ENCODE measurements at places on chromosomes 16 and 17.

DNA sequence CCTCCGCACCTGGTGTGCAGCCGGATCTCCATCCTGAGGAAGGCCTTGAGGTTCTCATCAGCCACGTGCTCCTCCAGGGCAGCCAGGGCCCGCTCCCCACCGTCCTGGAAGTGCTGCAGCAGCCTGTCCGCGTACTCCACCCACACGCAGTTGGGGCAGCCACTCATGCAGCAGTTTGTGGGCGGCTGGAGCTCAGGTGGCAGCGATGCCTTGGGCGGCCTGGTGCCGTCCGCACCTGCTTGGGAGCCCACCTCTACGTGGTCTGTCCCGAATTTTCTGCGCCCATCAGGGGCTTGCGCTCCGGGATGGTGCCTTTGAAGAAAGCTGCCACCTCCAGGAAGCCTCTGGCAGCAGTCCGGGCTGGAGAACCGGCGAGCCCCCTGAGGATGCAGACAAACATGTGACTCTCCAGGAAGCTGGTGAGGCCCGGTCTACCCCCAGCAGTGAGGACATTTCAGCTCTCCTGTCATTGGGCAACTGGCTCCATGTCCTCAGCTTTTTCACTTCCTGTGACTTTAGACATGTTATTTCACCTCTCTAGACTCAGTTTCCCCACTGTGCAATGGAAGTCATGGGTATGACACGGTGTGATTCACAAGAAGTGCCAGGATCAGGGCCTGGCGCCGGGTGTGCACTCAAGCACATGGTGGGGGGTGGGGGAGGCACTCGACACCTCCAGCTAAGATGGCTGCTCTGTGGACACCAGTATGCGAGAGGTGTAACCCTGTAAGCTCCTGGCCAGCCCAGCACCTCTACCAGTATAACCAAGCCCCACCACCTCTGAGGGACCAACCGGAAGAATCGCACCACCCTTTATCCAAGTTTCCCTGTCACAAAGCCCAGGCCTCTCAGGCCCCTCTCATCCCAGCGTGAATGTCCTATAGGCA is 957 bp downstream of the OXLD1 start:
- no peak for DNase-seq

GRCh38 chr17:17666111-17666714 is 15.0 kb upstream of the RAI1 start:
- DNase-seq = no peak

GRCh38 chr17:59796785-59797205 is 89.3 kb downstream of the VMP1 start:
- DNase-seq = no peak

DNA sequence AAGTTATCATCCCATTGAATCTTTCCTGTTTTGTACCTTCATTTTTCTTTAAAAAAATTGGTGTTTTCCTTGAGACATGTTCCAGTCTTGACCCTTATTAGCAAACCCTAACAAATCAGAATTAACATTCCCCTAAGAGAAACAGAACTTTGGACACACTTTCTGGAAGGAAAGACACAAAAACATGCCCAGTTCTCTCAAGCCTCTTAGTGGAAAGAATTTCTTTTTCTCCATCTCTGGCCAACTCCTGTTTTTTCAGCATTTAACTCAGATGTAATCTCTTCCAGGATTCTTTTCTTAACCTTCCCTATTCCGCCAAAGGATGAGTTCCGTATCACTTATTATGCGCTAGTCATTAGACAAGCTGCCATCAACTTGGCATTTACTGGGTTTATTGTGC is 23.9 kb upstream of the CDH8 start:
- no peak for DNase-seq

- DNase-seq = no peak
Measured at GRCh38 chr16:65788434-65789140, 577.9 kb upstream of the CDH5 start.

DNA sequence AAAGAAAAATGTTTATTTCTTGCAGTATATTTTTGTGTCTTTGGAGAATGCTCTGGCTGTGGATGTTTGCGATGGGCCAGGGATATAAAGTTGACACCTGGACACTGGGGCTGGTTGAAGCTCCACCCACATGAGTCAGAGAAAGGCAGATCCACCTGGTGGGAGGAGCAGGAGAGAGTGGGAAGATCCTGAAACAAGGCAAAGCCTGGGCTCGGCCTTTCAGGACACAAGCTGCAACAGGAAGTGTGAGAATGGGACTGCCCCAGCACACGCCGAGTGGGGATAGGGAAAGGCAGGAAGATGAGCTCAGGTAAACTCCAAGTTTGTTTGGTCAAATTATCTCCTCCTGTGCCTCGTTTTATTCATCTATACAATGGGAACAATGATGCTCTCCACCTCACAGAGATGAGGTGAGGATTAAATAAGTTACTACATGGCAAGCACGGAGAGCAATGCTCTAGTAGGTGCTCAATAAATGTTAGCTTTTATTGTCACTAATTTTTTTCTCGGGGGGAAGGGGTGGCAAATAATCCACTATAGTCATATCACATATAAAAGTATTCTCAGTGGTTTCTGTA is 21.4 kb upstream of the PITPNM3 start:
- DNase-seq = no peak

- DNase-seq = peak; percentile 71
Measured at GRCh38 chr17:38879878-38880665, 10.2 kb downstream of the LASP1 start.

GRCh38 chr16:22784690-22785214 is 29.2 kb upstream of the HS3ST2 start:
- no peak for DNase-seq

- DNase-seq = no peak
Measured at GRCh38 chr16:66746682-66747081, 4.7 kb downstream of the DYNC1LI2 start.

DNA sequence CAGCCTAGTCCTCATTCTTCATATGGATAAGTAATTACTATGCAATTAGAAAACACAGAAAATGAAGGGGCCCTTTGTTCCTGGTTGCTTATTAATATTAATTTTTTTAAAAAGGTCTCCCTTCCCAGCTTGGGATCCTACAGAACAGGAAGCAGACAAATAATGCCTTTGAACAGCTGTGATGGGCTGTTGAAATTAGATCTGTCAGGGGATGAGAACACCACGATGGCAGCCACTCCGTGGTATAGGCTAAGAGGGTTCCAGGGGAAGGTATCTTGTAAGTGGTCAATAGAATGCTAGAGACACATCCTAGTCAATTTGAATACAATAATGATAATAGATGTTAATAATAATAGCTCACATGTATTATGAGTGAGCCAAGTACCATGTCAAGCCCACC is 83.1 kb downstream of the CCDC182 start:
- DNase-seq = no peak

DNA sequence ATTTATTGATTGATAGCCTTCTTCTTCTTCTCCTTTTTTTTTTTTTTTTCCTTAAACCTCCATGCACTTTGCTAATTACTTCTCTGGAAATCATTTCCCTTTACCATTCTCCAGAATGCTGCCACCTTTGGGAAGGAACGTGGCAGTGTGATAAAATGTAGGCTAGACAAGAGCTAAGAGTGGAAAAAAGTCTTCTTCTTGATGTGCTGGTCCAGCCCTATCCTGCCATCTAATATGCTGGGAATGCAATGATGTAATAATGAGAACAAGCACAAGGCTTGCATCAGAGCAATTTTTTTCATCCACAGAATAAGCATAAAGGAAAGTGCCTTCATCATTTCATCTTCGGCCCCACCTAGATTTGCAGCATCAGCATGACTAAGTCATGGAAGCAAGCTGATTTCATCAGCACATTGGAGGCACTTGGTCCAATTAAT is 128.7 kb upstream of the ZFHX3 start:
- DNase-seq = peak; percentile 91

GRCh38 chr16:28140788-28141618 is 70.8 kb downstream of the XPO6 start:
- DNase-seq = no peak

GRCh38 chr17:67438667-67439066 is 61.6 kb downstream of the PITPNC1 start:
- DNase-seq = no peak

- DNase-seq = no peak
Measured at GRCh38 chr16:81818568-81818896, 39.4 kb downstream of the PLCG2 start.

DNA sequence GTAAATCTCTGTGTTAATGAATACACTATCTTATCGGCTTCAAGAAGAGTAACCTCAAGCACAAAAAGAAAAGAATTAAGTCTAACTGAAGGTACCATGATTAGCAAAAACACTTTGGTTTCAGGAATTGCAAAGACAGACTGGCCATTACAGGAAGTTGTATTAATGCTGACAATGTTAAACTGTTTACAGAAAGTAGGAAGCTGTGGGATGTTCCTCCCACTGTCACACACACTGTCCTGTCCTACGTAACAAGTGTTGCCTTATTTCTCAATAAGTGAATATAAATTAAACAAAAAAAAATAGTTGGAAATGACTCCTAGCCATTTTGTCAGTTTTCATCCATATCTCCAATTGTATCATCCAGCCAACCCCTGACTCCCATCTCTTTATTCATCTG is 8.6 kb downstream of the GNA13 start:
- DNase-seq = no peak

DNA sequence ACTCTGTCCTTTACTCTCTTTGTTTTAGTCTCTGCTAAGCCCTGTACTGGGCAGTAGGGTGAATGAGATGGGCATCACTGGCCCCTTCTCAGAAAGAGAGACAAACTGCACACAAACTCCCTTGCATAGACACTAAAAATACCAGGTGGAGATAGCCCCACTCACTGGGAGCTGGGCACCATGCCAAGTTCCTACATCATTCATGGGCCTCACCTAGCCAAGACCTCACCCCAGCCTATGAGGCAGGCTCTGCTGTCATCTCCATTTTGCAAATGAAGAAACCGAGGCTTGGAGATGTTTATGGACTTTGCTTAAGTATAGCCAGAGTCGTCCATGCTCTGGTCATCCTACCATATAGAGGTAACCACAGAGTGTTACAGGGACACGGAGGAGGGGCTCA is 499.8 kb upstream of the CDH11 start:
- DNase-seq = no peak

DNA sequence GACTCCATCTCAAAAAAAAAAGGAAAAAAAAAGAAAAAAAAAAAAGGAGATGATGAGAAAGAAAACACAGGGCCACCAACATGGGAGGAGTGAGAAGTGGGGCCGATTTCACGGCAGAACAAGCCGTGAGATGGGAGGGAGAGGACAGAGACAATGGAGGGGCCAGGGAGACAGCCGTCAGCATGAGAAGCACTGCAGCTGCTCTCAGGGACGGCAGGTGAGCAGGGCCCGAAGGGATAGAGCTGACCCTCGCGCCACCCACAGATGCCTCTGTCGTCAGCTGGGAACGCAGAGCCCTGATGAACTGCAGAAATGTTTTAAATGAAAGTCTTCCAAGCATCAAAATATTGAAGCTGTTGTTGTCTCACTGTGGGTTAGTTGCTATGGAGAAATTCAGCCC is 20.3 kb downstream of the PITPNM3 start:
- DNase-seq = no peak

GRCh38 chr16:12002447-12003006 is 26.0 kb downstream of the SNX29 start:
- no peak for DNase-seq

DNA sequence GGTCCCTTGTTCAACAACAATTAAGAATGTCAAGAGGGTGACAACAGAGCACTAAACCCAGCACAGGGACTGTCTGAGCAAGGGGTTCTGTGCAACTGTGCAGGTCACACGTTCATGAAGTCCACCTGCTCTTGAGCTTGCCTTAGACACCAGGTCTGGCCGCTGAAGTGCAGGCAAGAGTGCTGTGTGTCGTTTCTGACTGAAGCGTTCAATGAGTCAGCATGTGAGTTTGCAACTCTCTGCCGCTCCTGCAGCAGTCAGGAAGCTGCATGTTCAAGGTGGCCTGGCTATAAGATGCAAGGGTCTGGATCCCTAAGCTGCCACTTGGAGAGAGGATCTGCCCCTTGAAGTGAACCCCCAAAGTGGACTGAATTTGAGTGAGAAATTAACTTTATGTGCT is 332.7 kb upstream of the HSBP1 start:
- DNase-seq = no peak

- no peak for DNase-seq
Measured at GRCh38 chr17:50240851-50241250, 33.4 kb upstream of the TMEM92 start.

DNA sequence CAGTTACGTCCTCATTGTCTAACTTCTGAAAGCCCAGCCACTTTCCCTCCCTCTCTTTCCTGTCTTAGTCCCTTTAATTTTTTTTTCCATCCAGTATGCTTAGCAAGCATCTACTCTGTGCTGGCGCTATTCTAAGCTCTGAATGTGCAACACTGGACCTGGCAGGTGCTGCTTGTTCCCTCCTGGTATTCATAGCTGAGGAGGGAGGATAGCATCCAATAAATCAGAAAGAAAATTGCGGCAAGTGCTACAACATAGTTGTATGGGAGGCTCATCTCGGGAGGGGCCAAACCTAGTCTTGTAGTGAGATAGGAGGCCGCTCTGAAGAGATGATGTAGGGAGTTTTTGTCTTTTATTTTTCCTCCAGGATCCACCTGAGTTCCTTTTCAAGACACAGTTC is 457.3 kb upstream of the HSBP1 start:
- DNase-seq = no peak

GRCh38 chr16:80580109-80580832 is 39.5 kb downstream of the DYNLRB2 start:
- DNase-seq = no peak

DNA sequence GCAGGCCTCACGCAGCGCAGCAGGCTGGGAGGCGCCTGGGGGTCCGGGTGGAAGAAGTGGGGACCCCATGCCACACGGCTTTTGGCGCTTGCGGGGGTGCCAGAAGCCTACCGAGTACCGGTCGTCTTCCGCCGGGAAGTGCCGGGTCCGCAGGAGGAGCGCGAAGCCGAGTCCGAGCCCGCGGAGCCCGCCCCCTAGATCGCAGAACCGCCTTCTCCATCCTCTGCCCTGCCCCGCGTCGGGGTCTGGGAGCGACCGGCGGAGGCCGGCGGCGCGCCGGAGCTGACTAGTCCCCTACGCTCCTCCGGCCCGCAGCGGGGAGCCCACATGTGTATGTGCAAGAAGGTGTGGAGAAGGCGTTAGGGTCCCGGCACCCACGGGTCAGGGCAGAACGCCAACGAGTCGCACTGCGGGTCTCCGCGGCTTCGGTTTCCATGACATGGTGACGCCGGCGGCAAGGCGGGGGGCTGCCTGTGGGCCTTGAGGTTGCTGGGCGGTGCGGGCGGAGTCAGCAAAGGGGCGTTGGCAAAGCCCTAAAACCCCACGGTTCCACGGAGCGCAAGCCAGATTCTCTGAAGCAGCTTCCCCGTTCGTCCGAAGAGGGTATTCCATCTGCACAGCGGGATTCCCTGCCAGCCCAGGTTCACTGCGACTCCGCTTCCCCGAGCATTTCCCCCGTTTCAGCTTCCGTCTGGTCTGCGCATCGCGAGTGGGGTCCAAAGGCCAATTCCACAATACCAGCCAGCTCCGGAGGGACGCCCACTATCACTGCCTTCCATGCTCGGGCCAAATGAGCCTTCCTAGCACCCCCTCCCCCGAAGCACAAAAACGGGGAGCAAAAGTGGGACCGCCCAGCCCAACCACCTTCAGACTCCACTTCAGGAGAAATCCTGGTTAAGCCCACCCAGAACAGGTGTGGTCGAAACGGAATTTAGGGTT is 2.3 kb upstream of the LHX1 start:
- DNase-seq = no peak
